ENCODE measurements at places on chromosomes 7 and 10. TPM values are rescaled to one million over a fixed set of nuclear protein-coding genes. Genes with fewer than 3 reads are reported as not detected.

TMEM176A gene
- not detected for total RNA-seq

IGFBP1 gene
- not detected for total RNA-seq

SLC26A3 gene
- total RNA-seq = 0.14 TPM

EBF3 gene
- total RNA-seq = not detected

HOXA11 gene
- total RNA-seq = not detected

RADIL gene
- not detected for total RNA-seq

HYAL4 gene
- total RNA-seq = 0.14 TPM

DNAH11 gene
- total RNA-seq = 7.3 TPM

LIPK gene
- 0.21 TPM for total RNA-seq

CALML3 gene
- 9.2 TPM for total RNA-seq

ARMC10 gene
- 53.7 TPM for total RNA-seq

ACTL6B gene
- total RNA-seq = not detected

CCAR1 gene
- 46.2 TPM for total RNA-seq

HTR5A gene
- not detected for total RNA-seq

CAV1 gene
- total RNA-seq = 483 TPM

CLDN4 gene
- 44.1 TPM for total RNA-seq

HOXA9 gene
- total RNA-seq = not detected

ENTPD1 gene
- not detected for total RNA-seq

AGR2 gene
- 11.5 TPM for total RNA-seq

PRKCQ gene
- total RNA-seq = 4.8 TPM

RTKN2 gene
- total RNA-seq = under 0.01 TPM

REEP3 gene
- 78.9 TPM for total RNA-seq

ARID5B gene
- total RNA-seq = 10.3 TPM

FOXP2 gene
- 3.1 TPM for total RNA-seq

SFXN2 gene
- 2.4 TPM for total RNA-seq

GATA3 gene
- 0.34 TPM for total RNA-seq

EVX1 gene
- total RNA-seq = not detected

Measured in nasal cavity respiratory epithelium epithelial cell of viscerocranial mucosa (primary cell).